ENCODE measurements at places on chromosomes 7 and 10.

DNA sequence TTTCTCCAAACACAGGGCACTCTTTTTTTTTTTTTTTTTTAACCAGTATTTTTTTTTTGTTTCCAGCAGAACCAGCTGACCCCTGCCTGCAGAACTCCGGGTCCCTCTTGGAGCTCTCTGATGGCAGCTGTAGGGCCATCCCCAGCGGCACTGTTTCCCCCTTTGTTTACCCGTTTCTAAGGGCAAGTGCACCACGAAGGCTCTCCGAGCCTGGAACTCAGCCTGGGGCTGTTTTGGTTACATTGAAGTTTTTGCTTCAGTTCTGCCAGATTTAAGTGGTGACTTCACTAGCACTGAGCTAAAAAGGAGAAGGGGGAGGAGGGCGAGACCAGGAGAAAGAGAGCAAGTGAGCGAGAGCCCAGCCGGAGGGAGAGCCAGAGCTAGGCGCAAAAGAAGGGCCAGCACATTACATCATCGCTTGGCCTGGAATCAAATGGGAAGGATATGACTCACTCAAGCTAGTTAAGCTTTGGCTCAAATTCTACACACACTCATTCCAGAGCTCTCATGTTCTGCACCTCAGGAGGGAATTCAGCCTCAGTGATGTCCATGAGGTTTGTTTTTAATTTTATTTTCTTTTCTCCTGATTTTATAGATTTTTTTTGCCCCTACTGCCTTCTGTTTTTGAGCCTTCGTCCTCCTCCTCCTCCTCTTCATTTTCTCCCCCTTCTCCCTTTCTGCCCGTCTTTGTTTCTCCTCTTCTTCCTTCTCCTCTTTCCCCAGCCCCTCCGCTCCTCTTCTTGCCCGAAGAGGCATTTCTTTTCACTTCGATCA is 272.3 kb downstream of the TRIL start:
- DNase-seq = peak; percentile 53

DNA sequence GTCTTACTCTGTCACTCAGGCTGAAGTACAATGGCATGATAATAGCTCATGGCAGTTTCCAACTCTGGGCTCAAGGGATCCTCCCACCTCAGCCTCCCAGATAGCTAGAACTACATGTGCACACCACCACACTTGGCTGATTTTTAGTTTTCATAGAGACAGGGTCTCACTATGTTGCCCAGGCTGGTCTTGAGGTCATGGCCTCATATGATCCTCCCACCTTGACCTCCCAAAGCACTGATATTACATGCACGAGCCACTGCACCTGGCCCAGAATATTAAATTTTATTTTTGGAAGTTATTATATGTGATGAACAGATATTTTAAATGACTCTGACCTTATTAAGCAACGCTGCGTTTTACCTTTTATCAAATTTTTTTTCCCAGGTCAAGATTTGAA is 94.4 kb downstream of the PODXL start:
- no peak for DNase-seq

- DNase-seq = no peak
Measured at GRCh38 chr7:111762211-111762610, 199.9 kb upstream of the IMMP2L start.

DNA sequence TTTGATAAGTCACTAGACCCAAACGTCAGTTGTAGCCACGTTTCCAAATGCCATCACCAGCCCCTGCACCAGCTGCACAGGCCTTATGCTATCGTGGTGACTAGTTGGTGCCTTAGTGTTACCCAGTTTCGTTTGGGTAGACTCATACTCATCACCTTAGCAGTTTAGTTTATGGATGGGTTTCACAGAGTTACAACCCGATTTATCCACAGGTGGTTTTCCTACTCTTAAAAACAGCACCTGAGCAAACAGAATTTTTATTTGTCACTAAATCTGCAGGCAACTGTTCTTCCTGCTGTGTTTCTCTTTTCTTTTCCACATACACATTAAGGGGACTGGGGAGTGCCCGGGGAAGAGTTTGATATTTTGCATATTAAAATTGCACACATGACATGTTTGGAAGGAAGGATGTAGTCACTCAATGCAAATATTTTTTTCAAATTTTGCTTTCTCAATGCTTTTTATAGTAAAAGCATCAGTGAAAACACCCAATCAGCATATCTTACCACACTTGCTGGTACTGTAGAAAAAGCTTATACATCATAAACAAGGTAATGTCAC is 41.6 kb downstream of the PDSS1 start:
- no peak for DNase-seq

- DNase-seq = no peak
Measured at GRCh38 chr10:34303022-34303421, 512.1 kb downstream of the PARD3 start.

DNA sequence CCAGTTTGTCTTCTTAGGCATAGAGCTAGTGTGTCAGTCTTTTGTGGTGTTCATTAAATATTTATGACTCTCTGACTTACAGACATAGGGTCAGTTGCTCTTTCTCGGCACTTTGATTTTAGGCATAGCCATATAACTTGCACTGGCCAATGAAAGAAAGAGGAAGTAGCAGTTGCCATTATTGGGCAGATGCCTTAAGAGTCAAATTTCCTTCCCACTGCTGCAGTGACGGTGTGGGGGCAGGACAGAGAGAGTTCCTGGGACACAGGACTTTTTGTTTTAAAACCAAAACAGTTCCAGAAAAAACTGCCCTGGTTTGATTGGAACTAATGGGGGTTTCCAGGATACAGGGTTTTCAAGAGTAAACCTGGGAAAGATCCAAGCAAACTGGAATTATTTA is 60.2 kb upstream of the PHF14 start:
- DNase-seq = no peak

GRCh38 chr7:29564496-29565223 is 1.0 kb downstream of the PRR15 start:
- DNase-seq = no peak

- DNase-seq = no peak
Measured at GRCh38 chr7:104431930-104432329, 103.5 kb downstream of the LHFPL3 start.

DNA sequence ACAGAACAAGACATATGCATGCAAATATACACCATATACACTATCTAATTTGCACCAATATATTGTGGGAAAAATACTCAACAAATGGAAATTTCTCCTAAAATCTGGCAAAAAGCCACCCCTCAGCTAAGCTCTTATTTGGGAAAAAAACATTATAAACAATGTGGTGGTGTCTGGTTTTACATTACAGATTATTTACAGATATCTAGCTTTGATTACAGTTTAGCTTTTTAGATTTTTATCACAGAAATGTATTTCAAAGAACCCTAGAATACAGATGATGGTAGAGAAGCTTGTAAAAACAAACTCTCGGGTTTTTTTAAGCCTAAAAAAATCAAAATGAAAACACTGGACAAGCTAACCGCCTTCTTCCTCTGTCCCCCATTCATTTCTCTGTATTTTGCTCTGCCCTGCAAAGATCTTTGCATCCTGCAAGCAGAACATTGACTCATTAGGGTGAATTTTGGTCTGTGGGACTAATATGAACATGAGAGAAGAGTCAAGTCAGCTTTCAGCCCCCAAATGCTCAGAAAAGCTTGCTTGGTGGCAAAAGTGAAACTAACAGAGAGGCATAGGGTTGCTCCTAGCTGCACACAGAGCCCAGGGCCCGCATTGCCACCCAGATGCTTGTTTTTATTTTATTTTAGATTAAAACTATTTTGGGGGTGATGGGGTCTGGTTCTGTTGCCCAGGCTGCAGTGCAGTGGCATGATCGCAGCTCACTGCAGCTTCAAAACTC is 88.8 kb upstream of the LYZL1 start:
- DNase-seq = no peak

DNA sequence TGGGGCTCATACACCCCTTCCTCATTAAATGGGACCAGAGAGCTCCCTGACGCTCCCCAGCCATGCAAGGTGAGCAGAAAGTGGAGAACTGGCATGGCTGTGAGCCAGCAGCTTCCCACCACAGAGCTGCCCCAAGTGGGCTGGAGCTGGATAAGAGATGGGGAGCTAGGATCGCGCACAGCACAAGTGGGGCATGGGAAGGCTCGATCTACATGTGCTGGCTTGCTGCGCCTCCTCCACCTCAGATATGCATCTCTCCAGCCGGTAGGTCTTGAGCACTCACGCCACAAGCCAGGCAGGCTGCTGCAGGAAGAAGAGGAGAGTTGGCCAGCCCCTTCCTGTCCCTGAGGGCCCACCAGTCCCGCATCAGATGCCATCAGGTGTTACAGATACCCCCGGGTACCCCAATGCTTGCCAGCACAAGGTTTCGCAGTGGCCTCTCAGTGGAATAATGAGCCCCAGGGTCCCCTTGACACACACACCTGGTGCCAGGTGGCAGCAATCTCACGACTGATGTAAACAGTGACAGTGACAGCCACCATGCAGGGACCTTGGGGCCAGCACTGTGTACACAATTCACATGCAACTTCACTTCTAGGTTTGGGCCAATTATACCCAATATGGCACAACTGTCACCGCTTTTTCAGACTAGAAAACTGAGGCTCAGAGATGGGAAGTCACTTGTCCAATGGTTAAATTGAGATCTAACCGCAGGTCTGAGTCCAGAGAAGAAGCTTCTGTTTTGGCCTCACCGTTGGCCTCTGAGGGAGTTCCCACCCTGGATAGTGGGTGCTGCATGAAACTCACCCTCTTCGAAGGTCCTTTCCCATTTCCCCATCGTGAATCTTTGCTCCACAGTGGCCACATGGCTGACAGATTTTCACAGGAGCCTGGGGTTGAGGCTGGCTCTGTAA is 79.3 kb downstream of the OAT start:
- DNase-seq = no peak

DNA sequence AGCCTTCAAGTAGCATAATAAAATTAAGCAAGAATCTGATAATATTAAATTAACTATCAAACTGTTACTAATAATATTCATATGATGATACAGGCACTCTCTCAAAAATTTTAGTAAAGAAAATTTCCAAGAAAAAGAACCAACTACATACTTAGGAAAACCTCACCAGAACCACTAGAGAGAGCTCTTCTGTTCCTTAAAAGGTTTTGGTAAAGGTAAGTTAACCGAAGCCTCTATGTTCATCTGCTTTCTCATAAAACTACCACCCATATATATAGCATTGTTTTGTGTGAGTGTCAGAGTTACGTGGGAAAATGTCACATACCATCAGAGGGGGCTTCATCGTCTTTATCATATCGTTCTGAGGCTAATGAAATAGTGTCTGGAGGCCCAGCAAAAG is 20.7 kb downstream of the SKAP2 start:
- DNase-seq = no peak

GRCh38 chr10:28715757-28716156 is 38.4 kb downstream of the BAMBI start:
- DNase-seq = no peak

- no peak for DNase-seq
Measured at GRCh38 chr7:99191869-99192596, 15.9 kb downstream of the KPNA7 start.

DNA sequence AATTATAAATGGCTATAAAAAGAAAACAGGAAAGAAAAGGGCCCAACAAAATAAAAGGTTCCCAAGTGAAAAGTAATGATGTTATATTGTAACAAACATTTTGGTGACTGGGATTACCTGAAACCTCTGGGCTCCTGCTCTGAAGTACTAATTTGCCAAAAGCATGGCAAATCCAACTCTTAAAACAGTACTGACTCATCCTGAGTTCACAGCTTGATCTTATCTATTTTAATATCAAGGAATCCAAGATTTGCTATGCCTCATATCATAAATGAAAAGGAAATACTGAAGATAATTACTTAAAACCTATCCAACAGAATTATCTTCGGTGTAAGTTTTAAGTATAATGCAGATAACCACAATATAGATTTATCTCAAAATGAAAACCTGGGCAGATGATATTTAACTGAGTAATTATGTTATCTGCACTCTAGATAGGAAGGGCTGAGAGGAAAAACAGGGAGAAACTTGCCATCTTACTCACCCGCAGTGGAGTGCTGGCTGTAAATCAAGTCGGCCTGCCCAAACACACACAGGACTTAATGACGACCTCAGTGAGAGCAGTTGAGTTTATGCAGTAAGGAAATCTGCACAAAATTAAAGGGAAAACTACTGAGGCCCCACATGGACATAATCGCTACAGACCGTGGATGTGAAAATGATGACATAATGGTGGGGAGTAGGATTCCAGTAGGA is 48.4 kb downstream of the MPP7 start:
- no peak for DNase-seq

GRCh38 chr7:16926283-16926682 is 44.5 kb upstream of the AGR3 start:
- peak; percentile 9 for DNase-seq

- DNase-seq = no peak
Measured at GRCh38 chr7:99004216-99004615, 125.9 kb downstream of the TRRAP start.

DNA sequence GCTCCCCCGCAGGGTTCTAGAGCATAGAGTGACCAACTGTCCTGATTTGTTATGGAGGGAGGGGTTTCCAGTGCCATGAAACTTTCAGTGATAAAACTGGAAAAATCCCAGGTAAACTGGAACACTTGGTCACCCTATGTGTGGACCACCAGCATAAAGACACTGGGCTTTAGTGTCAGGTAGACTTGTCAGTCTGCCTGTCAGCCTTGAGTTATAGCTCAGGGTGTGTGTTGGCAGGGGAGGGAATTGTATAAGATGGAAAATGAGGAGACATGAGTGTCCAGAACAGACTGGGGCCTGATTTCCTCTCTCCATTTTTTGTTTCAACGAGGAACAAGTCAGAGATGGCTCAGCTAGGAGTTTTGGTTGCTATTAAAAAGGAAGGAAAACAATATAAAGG is 10.2 kb upstream of the EFCAB10 start:
- no peak for DNase-seq

DNA sequence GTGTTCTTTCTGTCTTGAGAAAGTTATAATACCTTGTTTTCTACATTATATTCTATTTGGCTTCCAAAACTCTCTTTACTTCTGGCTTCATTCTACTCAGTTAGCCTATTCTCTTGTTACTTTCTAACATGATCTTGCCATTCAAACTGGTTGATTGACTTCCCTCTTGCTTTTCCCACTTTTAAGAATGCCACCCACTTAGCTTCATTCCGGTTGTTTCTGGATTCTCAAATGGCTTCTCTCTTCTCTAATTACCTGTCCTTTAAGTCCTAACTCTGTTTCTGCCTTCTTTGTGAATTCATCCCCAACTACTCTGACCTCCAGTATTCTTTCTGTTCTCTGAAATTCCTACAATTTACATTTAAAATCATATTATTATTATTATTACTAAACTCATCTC is 52.0 kb downstream of the ANKIB1 start:
- no peak for DNase-seq

DNA sequence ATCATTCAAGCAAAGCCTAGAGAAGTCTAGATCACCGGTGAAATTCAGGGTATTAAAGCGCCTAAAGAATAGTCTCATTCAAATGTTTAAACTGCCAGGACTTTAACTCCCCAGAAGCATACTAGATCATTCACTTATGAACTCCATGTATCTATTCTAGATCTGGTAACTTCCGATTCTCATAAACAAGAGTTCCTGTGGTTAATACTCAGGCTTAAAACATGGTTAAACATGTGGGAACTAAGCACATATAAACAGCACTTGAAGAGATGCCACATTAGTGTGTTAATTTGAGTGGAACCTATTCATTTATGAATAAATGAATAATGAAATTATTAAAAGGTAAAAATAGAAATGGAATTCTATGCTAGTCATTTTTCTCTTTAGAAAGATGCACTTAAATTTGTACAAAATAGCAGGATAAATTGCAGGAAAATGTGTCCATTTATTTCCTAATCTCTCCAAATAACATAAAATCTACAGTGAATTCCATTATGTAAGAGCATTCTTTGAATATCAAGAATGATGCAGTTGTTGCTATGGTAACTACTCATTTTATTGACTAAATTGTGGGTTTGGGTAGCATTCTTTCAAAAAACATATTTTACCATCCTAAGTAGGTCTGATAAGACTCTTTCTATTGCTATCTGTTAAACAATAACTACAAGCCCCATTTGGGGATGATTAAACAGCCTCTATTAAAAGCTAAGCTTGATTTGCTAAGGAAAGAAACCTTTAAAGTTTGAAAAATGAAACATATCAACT is 147.6 kb upstream of the TMEM168 start:
- no peak for DNase-seq
